ENCODE measurements at places on chromosomes 4 and X.
A peak's percentile ranks its signal among the peaks of the same experiment; 100 is the strongest.

DNA sequence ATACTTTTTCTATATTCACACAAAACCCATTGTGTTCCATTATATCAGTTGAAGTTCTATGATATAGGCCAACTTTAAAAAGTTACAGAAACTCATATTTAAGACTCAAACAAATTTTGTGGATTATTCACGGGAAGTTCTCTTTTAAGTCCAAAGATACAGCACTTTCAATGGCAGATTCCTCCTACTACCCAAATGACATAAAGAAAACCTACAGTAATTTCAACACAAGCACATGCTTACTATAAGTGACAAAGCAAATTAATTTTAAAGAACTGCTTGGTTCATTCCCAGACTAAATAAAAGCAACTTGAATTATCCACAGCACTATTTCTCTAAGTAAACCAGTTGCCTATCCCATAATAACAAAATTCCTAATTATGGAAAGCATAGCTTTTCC, 4.1 kb downstream of the PPA2 start:
- DNase-seq: no peak

GRCh38 chr4:75752637-75753036, 28.3 kb downstream of the USO1 start:
- no peak for DNase-seq

DNA sequence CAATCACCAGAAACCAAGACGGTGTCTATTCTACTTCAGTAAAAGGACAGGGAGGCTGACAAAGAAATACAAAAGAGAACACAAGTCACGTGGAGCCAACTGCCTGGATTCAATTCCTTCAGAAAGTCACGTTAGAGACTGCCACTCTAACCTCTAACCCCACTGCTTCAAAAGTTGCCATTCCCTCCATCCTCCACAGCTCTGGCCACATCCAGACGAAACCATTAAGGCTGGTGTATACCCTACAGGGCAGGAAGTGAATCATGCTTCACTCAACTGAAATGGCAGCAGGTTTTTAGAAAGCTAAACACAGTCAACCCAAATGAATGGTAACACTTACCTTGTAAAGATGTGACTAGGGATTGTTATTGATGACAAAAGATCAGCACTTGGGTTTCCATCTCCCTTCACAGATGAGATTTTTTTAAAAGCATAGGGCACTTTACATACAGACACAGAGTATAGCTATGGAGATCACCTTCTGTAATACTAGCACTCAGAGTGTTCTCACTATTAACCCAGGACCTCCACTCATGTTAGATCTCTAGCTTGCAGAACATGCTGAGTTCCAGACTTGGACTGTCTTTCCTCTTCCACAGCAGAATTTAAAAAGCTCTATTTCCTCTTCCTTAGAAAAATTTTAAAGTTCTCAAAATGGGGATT, 37.4 kb downstream of the MAML3 start:
- DNase-seq: peak; percentile 26

DNA sequence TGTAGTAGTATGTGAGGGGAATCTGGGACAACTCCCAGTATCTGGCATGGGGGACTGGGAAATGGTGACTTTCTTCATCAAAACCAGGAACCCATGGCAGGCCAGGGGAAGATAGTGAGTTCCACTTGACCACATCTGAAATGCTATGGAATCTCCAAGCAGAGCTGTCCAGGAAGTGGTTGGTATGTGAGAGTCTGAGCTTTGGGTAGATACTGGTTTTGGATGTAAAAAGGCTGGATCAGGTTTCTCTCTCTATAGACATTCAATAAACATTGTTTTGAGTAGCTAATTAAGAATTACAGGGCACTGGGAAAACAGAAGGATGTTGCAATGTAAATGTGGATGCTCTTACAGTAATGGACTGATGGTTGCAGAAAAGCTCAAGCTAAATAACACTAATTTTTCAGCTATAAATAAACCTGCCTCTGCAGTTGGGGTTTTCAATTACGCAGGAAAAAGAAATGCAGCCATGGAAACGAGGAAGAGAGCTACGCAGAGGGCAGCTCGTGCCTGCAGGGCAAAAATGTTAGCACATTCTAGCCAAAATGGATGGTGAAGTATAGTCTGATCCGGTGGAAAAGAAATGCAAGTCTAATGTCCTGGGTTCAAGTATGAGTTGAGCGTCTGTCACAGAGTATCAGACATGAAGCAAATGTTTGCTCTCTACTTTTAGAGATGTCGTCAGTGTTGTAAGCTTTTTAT, 13.4 kb upstream of the CHRNA9 start:
- no peak for DNase-seq

DNA sequence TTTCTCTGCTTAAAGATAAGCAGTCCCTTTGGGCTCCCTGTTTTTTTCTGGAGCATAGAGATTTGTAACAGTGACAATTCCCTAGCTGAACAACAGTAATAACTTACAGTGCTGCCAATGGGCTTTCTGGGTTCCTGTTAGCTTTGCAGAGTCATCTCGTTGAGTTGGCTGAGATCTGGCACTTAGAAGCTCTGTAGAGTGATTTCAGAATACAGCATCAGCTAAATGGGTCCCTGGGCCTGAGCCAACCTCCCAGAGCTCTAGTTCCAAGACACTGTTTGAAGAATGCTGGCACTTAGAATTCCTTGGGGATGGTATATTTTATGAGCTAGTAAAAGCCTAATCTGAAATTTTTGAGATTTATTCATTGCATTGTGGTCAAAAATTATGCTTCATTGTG, 43.5 kb upstream of the SERTM2 start:
- no peak for DNase-seq

DNA sequence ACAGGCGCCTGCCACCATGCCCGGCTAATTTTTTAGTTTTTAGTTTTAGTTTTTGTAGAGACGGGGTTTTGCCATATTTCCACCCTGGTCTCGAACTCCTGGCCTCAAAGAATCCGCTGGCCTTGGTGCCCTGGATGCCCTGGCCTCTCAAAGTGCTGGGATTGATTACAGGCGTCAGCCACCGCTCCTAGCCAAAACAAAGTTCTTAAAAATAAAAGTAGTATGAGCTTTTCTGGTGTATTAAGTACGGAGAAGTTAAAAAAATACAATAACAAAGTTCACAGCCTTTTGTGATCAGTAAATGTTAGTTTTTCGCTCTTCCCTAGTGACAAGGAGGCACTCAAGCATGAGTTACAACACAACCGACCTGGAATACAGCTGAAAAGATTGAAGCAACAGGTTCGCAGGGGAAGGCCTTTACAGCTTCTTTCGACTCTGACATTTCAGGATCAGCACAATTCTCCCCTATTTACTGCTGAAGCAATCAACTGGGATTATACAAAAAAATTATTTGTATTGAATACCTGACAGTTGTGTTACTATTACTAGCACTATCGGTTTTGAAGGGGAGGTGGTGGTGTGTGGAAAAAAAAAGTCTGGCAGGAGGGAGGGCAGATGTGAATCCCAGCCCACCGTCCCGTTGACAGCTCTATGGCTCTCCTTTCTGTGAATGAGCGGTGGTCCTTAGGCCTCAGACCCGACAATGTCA, 893 bp upstream of the METAP1 start:
- DNase-seq: no peak

GRCh38 chrX:39729981-39730661, 367.6 kb downstream of the BCOR start:
- DNase-seq: no peak

GRCh38 chr4:121390335-121390734, 9.5 kb upstream of the QRFPR start:
- DNase-seq: no peak

DNA sequence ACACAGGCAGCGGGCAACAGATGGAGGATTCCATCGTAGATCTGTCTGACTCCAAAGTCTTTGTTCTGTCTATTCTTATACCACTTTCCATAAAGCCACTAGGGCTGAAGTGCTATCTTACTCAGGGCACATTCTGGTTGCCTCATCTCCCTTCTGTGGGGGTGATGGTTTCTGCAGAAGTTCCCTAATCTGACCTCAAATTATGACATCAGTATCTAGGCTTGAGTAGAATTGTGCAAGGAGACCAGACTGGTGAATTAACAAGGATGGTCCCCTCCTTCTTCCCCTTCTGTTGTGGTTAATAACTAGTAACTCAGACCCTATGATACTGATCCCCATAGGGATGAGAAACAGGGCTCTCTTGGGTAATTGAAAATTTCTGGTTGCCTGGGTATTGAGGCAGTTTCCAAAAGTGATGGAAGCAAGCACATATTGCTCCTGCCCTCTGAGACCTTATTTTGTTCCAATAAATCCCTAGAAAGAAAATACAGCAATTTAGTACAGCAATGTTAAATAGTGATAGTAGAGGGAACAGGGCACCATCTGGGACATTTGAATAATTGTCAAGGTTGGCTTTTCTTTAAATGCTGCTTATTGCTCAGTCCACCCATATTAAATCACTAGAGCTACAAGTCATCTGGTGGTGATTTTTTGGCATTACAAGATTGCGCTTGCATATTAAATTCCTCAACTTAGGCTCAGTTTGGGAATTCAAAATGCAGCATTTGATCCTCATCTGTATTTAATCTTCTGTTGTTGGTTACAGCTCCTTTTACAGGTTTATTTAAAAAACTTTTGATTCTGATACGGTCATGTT, 57.3 kb upstream of the AP1S2 start:
- no peak for DNase-seq

DNA sequence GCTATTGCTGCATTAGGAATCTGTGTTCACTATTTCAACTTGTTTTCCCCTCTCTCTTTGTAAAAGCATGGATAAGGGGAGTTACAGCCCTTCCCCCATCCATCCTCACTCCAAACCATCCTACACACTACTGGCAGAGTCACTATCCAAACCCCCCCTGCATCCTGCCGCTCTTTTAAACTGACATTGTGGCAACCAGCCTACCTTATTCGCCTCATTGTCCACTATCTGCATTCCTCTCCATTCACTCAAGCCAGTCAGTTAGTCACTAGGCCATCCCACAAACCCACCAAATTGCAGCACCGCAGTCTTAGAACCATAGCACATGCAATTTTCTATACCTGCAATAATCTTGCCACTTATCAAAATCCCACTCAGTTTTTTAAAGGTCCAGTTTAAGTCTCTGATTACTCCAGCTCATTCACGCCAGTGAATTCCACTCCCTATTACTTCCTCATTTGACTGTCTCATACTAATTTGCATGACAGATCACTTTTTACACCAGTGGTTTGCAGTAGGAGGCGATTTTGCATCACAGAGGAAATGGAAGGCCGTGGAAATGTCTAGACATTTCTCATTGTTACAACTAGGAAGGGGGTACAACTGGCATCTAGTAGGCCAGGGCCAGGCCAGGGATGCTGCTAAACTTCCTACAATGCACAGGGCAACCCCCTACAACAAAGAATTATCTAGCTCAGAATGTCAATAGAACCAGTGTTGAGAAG, 181.8 kb downstream of the HS6ST2 start:
- no peak for DNase-seq

GRCh38 chr4:21470535-21470934, 478.0 kb downstream of the KCNIP4 start:
- DNase-seq: no peak

- DNase-seq: no peak
Observed at GRCh38 chr4:4480205-4480604, 61.6 kb downstream of the STX18 start.

DNA sequence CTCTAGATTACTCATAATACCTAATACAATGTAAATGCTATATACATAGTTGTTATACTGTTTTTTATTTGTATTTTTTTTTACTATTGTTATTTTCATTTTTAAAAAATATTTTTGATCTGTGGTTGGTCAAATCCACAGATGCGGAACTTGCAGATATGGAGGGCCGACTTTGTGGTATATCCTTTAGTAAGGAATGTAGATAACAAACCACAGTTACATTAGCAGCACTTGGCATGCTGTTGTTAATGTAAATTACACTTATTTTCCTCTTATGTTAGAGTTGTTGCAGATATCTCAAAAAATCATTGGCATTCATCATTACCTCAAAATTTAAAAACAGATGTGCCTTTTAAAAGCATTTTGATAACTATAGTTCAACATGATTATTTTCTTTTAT, 151.0 kb downstream of the TMEM164 start:
- no peak for DNase-seq

- no peak for DNase-seq
Observed at GRCh38 chrX:72685810-72686456, 28.2 kb downstream of the PHKA1 start.

DNA sequence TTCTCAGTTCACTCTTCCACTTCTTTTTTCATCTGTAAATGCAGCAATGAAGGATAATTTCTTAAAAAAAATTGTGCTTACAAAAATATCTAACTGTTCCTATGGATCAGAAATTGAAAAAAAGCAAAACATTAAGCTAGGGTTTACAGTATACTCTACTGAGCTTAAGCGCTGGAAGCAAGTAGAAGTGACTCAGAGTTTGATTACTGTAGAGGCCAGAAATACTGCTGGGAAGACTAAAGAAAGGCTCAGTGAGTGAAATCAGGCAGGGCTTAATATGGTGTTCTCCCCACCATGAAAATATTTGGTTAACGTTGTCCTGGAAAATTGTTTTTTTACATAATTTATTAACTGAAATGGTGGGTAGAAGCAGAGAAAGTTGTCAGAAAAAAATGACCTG, 1061.8 kb upstream of the GRIA3 start:
- no peak for DNase-seq

DNA sequence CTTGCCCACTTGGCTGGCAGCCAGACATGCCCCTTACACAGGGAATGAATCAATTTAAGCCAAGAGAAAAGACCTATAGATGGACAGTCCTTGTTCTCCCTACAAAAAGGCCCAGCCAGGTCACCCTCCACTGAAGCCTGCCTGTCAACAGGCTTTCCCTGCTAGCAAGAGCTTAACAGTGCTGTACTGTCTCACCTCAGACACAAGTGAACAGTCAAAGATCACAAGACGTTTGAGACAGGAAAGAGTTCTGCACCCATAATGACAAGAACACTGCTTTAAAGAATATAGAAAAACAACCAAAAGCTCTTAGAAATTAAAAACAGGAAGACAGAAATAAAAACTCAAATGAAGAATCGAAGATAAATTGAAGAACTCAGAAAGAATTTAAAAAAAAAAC, 4.6 kb downstream of the RNF175 start:
- DNase-seq: no peak

DNA sequence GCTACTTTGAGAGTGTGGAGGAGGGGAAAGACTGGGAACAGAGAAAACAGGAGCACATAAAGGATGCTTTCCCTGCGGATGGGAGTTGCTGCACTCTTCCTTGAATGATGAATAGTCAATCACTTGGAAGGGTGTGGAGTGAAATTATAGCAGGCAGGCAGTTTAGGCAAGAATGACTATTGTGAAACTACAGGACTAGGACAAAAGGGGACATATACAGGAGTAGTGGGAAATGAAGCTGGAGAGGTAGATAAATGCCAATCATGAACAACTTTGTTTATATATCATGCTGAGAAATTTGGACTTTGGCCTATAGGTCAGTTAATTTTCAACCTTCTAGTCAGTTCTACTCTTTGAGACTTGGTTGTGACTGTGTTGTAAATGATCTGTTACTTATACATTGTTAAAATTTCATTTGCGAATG, 76.9 kb downstream of the PAQR3 start:
- no peak for DNase-seq
